GDM1 (cell line): ENCODE measurements at places on chromosomes 7 and 10.

- DNase-seq = no peak
Measured at GRCh38 chr10:1788401-1788800, 51.1 kb upstream of the ADARB2 start.

DNA sequence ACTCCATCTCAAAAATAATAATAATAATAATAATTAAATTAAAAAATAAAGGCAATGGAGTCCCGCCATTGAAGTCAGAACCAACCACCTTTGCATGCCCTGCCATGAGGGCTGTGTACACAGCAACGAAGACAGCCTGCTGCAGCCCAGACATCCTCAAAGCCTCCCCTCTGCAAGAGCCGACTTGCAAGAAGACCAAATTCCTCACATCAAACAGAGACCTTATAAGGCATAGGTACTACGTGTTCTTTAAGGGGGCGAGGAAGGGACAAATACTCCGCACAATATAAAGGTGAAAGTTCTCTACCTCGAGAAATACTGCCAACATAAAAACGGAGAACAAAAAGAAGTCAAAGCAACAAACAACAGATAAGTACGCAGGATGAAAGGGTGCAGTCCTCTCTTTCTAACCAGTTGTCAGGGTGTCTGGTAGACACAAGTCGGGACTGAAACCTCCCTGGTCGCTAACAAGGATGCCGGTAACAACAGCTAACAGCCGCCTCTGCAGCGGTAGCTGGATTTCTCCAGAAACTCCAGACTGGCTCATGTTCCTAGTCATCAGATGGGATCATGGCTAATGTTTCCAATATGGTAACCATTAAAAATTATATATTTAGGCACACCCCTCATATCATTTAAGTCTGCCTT, 23.6 kb downstream of the FGFR2 start:
- DNase-seq = no peak

GRCh38 chr7:51035716-51036115, 253.0 kb upstream of the GRB10 start:
- no peak for DNase-seq

DNA sequence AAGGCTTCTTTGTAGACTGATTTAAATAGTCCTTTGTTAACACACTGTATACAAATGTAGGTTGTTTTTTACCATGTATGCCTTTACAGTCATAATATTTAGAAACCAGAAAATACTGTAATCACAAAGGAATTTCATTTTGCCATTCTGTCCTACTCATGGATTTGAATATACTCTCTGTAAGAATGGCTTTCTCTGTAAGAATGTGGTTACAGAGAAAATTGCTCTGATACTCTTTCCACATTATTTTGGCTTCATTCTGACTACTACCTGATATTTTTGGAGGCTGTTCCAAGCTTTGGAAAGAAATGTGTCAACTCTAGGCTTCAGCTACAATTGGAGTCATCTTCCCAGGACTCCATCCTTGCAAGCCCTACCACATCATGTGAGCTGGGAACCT, 23.5 kb downstream of the CH25H start:
- DNase-seq = no peak

DNA sequence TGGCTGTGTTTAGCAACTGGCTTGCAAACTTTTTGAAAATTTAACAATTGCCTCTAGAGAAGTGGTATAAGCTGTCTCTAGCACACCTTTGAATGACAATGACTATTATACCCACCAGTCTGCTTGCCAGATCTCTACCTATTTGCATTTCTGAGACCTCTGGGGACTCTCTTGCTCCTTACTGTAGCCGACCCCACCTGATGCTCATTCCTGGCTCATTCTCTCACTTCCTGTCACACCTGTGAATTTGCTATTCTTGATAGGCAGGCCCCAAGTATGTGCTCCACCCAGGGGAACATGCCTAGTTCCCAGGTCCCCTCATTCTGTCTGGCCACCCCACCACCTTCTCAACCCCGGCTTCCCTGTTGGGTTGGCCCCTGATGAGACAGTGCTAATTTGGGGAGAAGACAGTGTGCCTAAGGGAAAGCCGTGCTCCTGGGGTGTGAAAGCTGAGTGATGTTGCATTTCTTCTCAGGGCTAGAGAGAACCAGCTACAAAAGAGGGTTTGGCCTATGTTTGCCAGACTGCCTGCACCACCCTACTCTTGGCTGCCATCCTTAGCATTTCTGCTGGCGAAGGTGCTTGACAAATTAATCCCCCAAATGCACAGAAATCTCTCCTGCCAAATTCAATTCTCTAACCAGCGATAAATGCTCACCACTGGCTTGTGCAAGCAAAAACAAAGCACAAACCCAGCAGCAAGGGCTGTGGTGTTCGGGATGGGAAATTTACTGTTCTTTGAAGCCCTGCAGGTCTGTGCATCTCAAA, 138.2 kb downstream of the RPS24 start:
- no peak for DNase-seq
